Dermis blood vessel endothelial cell (primary cell): ENCODE measurements at places on chromosomes 16 and 17. TPM values are rescaled to one million over a fixed set of nuclear protein-coding genes. Genes with fewer than 3 reads are reported as not detected.

Gene DHRS7C
- total RNA-seq: not detected in 2 replicates

- no peak for DNase-seq
These were observed 332.0 kb upstream of the MAF start for GRCh38 chr16:79932572-79932971.

Gene GCSH
- 9.2 and 29.8 TPM in 2 replicates for total RNA-seq

DNA sequence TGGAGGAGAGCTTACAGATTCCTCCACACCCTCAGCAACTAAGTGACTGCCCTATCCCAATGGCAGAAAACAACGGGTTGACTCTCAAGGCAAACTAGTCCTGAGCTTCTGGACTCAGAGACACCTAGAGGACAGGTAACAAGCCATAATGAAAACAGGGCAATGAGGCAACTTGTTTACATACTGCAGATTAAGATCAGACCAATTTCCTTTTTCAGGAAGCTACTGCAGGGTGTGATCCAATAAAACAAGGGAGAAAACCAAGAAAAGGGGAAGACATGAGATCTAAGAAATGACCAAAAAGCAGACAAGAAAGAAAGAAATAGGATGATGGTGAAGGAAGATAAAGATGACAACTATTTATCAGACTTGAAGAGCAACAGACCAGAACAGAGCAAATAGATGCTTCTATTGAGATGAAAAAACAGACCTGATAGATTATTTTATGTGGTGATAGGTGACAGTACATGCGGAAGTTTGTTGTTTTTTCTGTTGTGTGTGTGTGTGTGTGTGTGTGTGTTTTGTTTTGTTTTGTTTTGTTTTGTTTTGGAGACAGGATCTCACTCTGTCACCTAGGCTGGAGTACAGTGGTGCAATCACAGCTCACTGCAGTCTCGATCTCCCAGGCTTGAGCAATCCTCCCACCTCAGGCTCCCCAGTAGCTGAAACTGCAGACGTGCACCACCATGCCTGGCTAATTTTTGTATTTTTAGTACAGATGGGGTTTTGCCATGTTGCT, 120.7 kb downstream of the GAS7 start:
- DNase-seq: no peak

DNA sequence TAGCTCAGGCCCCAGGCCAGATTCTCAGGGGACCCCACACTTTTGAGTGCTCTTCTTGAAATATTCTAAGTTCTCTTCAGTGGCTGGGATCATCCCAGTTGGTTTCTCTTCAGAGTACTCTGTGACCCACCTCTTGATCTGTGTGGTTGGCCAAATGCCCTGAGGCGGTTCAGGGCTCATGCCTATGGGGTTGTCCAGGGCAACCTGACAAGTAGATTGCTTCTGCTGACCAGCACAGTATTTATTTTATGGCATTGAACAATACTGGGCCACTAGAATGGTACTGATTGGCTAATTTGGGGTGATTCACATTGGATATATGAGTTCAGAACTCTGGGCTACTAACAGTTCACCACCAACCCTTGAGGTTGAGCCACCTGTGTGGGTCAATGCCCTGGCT, 7.4 kb upstream of the GOSR2 start:
- DNase-seq: no peak
